AG09309 (cell line): ENCODE measurements at places on chromosomes 7 and 10.

GRCh38 chr10:87675396-87676376, 16.0 kb downstream of the PAPSS2 start:
- no peak for DNase-seq

DNA sequence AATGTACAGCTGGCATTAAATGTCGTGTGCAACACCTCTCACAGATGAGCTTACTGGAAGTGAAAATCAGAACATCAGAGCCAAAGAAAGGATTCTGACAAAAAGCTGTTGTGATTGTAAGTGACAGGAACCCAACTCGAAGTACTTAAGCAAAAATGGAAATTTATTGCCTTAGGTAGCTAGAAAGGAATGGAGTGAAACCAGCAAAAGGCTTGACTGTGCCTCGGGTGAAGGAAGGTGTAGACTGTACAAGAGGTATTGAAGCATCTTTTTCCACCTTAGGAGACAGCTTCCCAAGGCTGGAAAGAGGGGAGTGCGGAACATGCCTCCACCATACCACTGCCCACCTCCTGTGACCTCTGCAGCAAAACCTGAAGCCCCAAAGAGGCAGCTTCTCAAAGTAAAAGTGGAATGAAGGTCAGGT, 27.3 kb upstream of the ITGB1 start:
- no peak for DNase-seq

DNA sequence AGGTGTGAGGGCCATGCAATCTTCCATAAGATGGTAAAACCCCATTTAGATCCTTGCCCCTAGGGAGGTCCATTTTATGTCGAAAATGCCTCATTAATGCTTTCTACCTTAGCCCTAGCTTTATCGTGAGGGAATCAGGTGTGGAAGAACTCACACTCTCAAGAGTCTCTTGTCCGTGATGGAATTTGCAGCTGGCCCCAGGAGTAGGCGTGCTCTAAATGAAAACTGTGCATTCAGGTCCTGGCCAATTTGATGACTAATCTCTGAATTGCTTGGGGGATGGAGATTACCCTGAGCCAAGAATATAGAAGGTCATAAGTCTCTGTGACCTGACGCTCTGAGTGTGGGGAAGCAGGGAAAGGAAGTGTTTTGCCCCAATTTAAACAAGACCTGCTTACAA, 6.6 kb downstream of the C10orf90 start:
- DNase-seq: peak; percentile 41

DNA sequence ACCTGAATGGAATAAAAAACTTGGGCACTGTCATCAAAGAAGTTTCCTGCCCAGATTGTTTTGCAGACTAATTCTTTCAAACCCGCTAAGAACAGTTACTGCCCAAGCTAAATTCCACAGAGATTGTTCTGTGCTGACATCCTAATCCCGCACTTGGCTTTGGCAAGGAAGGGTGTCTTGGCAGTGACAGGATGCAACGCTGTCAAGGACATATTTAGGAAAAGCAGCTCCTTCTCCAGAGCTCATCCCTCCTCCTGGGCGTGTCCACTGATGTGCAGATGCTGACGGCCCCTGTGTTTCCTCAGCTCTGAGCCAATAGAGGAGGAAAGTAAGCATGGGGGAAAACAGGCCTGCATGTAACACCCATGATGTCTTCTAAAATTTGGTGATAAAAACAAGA, 74.2 kb downstream of the EEPD1 start:
- DNase-seq: peak; percentile 59

DNA sequence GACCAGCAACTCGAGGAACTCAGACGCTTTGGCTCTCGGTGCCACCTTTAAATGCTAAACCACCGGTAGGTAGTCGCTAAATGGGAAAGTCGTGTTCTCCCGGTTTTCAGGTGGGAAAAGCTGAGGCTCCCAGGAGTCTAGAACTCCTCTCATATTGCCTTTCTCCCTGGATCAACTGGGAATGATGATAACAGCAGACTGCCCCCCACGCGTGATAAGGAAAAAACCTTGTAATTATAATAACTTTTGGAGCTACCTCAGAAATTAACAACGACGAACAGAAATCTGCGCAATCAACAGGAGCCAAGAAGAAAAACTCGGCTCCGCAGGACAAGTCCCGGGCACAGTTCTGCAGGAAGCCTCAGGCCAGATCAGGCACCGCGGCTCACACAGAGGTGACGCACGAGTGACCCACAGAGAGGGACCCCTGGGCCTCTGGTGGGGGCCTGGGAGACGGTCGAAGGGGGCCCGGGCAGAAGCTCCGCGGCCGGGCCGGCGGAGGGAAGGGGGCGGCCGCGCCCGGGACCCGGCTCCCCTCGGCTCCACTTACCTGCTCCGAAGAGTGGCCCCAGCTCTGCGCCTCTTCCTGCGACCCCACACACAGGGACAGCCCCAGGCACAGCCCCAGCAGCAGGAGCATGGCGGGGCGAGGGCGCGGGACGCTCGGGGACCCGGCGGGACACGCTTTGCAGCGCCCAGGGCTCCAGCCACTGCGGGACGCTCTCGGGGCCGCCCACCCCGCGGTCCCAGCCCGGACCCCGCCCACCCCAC, at the start of gene ITIH5:
TSS of gene ITIH5 (minus strand) at position 714 of the 771 bp plus-strand sequence. CDS start at position 640, 74 bp downstream.
- DNase-seq: no peak

GRCh38 chr10:69254877-69255276, 23.4 kb upstream of the HK1 start:
- no peak for DNase-seq

DNA sequence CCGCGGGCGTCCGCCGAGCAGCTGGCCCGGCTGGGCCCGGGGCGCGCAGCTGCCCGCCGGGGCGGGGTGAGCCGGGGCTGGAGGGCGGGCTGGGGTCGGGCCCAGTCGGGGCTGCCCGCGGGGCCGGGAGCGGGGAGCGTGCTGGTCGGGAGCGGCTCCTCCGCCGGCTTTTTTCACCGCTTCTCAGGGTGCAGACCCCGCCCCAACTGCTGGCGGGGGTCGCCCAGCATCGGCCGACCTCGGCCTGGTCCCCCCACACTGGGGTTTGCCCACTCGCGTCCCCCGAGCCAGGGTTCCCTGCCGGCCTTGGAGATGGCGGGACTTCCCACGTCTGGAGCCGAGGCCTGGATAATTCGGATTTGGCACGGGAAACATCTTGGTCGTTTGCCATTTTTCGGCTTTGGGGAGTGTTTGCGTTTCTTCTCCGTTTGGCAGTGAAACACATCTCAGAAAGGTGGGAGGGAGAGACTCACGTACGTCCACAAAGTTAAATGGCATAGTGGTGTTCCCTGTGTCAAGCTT, 432 bp downstream of the TMEM248 start:
- DNase-seq: no peak

GRCh38 chr7:105905209-105905909, 29.0 kb upstream of the ATXN7L1 start:
- DNase-seq: no peak

- no peak for DNase-seq
These were observed 134.7 kb downstream of the KIAA1217 start for GRCh38 chr10:24343686-24344085.

- DNase-seq: no peak
These were observed 31.6 kb downstream of the SLC16A12 start for GRCh38 chr10:89503652-89504370.

GRCh38 chr10:22724773-22725172, 10.4 kb upstream of the PIP4K2A start:
- DNase-seq: no peak

- DNase-seq: no peak
These were observed 27.2 kb downstream of the ADK start for GRCh38 chr10:74178042-74178791.

GRCh38 chr10:119368991-119369869, 161.9 kb downstream of the GRK5 start:
- no peak for DNase-seq

GRCh38 chr10:47045331-47045861, 134.2 kb downstream of the PTPN20 start:
- no peak for DNase-seq

DNA sequence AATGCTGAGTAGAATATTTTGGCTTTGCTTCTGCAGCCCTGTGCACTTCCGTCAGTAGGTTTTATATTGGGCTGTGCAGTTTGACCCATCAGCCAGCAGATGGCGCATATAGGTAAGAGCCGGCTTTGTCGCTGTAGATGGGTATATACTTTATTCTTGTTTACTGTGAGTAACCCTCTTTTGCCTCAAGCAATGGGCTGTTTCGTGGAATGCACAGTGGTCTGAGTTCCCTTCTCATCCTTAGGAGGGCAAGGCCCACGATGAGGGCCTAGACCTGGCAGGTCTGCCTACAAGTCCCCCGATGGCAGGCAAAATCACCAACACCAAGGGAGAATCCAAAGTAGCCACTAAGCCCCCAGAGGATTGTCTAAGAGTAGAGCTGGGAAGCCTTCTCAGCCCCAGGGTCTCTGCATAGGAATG, 1002.9 kb upstream of the KCND2 start:
- no peak for DNase-seq

DNA sequence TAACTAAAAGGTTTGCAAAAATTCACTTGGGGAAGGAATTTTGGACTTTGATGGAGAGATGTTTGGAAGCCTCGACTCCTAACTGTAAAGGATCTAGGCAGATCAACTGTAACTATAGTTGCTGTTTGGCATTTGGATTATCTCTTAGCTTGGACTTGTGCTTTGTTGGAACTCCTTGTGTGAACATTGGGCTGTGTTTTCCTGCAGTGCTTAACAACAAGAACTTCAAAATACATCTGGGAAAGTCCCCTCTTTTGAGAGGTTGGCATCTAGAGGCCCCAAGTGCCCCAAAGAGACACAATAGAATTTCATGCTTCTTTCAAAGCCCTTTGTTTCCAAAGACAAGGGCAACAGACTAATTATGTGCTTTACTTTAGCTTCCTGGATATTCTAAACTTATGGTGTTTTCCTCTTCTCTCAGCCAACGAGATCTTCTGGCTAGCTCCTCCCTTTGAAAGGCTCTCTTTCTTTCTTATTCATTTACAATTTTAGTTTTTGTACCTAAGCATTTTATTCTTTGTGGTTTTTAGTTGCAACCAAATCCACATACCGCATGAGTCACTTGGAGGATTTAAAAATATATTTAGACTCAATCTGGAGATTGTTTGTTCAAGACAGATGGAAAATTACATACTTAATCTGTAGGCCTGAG, 11.6 kb downstream of the ABCA13 start:
- peak; percentile 35 for DNase-seq

- DNase-seq: no peak
These were observed 471.5 kb downstream of the GFRA1 start for GRCh38 chr10:115801457-115801856.

DNA sequence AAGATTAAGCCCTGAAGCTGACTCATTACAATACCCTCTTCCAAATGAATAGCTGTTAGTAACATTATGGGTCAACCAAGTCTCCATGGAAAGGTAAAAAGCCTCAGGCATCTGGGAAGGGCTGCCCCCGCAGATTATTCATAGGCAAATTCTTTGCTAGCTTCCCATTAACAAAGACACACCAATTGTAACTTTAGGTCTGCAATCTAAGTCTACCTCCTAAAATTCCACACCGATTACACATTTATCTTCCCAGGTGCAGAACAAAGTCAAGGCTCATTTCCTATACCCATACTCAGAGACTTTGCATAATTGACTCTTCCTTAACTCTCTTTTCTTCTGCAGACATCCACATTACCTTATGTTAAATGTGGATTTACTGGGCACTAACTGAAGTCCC, 826.3 kb upstream of the MBL2 start:
- no peak for DNase-seq

DNA sequence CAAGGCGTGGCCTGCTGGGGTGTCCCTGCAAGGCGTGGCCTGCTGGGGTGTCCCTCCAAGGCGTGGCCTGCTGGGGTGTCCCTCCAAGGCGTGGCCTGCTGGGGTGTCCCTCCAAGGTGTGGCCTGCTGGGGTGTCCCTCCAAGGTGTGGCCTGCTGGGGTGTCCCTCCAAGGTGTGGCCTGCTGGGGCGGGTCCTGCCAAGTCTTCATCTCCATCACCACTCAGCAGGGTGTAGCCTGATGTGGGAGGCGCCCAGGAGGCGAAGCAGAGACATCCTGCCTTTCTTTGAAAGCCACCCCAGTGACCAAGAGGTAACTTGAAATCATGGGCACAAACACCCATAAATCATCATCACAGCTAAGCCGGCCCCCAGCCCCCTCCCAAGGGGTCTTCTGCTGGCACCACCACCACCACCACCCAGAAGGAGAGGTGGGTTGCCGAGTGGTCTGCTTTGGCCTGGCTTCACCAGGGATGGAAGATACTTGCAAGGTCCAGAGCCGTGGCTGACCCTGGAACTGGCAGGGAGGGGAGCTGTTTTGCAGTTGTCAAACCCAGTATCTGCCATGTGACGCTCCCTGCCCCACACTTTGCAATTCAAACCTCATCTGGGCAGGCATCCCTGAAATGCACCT, 190.6 kb downstream of the EBF3 start:
- no peak for DNase-seq

DNA sequence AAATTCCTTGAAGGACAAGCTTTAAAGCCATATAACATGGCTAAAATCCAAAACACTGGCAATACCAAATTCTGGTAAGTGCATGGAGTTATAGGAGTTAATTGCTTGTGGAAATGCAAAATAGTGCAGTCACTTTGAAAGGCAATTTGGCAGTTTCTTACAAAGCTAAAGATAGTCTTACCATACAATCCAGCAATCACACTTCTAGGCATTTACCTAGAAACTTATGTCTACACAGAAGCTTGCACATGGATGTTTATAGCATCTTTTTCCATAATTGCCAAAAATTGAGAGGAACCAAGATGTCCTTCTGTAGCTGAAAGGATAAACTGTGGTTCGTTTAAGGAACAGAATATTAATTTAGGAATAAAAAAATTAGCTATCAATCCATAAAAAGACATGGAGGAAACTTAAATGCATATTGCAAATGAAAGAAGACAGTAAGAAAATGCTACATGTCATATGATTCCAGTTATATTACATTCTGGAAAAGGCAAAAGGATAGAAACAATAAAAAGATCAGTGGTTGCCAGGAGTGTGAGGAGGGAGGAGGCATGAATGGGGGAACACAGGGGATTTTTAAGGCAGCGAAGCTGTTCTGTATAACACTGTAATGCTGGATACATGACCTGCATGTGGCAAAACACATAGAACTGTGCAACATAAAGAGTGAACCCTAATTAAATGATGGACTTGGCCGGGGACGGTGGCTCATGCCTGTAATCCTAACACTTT, 51.9 kb downstream of the GNAT3 start:
- DNase-seq: no peak

DNA sequence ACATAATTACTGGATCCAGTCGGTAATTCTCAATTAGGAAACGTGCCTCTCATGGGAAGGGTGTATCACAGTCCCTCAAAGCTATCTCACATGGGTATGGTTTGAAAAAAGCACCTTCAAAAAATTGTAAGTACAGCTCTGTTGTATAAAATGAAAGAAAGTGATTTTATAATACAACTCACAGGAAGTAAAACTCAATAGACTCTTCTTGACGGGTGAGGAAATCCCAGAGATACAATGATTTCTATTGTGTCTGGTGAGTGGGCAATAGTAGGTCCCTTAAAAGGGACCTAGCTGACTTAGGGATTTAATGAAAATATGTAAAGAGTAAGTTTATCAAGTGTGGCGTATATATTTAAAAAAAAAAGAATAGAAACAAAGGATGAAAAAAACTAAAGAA, 27.0 kb downstream of the TASOR2 start:
- DNase-seq: no peak

DNA sequence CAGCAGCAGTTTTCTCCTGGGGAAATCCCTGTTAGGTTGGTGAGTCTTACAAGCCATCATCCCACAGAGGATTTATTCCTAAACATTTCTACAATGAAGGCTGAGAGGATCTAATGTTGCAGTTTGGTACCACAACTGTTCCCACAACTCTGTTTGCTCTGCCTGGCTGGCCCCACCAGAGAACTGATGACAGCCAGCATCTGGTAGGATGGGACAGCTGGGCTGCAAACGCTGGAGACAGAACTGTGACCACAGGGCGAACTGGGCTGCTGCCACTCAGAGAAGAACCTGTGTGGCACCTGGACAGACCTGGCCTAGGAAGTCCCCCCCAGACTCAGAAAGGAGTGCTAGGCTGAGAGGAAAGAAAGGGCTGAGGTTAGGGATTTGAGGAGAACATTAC, 94.8 kb downstream of the CALN1 start:
- DNase-seq: no peak
